NCI-H526 (cell line): ENCODE measurements at places on chromosomes 2 and 18.

- DNase-seq, result no peak
Observed at GRCh38 chr2:130986890-130987493, 106.3 kb downstream of the FAM168B start.

DNA sequence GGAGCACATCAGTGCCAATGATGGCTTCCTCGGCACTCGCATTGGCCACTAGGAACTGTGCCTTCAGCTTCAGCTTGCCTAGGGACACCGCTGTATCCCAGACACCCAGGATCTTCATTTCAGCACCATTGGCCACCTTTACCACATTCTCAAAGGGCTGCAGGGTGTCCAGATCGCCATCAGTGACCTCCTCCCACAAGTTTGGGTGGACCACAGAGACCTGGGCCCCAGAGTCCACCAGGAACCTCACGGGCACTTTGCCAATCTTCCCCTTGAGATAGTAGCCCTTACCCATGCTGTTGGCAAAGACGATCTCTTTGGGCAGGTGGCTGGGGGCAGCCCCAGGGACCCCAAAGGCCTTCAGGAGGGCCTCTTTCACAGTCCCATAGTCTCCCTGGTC is 610 bp downstream of the ASPRV1 start:
- no peak for DNase-seq

GRCh38 chr2:72947952-72948830 is 30.9 kb downstream of the EMX1 start:
- DNase-seq, result no peak

- DNase-seq, result peak; percentile 84
Observed at GRCh38 chr2:118309946-118310680, 221.8 kb downstream of the INSIG2 start.

DNA sequence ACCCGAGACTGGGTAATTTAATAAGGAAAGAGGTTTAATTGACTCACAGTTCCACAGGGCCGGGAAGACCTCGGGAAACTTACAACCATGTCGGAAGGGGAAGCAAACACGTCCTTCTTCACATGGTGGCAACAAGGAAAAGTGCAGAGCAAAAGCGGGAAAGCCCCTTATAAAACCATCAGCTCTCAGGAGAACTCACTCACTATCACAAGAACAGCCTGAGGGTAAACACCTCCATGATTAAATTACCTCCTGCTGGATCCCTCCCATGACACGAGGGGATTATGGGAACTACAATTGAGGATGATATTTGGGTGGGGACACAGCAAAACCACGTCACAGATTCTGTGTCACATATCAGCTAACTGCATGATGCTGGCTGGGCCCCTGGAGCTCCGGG is 11.4 kb downstream of the TCF23 start:
- DNase-seq, result no peak

GRCh38 chr18:10047237-10047636 is 133.4 kb downstream of the VAPA start:
- DNase-seq, result no peak

DNA sequence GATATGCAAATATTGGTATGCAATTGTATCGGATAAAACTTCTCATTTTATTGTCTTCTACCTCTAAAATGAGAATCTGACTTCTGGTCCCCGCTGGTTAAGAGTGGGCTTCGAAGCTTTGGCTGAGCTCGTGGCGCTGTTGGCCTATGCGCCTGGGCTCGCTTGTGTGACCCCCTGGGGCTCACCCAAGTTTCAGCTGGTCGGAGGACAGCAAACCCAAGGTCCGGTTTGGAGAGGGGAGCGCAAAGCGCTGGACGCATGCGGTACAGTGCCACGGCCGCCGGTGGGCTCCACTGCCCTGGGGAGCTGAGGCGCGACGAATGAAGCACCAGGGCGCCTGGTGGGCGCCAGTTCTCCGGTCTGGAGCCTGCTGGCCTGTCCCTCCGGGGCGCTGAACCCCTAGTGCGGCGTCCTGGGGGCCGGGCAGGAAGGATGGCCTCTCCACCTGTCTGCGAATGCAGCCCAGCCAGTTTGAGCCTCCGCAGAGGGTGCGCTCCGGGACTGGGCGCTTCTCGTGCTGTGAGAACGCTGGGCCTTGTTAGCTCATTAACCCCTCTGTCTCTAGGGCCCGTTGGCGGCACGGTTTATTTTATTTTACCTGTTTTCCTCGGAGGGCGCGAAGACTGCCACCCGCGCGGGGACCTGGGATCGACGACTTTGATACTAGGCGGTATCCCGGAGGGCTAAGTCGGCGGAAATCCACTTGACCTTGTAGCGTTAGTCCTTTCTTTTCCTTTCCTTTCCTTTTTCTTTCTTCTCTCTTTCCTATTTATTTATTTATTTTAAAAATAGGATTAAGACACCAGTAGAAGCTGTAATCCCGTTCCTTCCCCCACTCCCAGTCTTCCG is 10.4 kb downstream of the MEIS1 start:
- no peak for DNase-seq

DNA sequence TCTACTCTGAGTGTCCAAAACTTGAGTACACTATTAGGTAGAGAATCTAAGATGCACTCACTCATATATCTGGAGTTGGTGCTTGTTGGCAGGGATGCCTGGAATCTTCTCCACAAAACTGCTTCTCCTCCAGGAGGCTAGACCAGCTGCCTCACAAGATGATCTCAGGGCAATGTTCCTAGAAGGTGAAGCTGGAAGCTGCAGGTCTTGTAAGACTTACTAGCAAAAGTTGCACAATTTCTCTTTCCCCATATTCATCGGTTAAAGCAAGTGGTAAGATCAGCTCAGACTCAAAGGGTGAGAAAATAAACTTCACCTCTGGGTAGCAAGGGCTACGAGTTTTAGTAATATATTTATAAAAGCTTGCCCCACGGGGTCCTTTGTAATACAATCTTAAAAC is 454.4 kb upstream of the ACVR2A start:
- no peak for DNase-seq

DNA sequence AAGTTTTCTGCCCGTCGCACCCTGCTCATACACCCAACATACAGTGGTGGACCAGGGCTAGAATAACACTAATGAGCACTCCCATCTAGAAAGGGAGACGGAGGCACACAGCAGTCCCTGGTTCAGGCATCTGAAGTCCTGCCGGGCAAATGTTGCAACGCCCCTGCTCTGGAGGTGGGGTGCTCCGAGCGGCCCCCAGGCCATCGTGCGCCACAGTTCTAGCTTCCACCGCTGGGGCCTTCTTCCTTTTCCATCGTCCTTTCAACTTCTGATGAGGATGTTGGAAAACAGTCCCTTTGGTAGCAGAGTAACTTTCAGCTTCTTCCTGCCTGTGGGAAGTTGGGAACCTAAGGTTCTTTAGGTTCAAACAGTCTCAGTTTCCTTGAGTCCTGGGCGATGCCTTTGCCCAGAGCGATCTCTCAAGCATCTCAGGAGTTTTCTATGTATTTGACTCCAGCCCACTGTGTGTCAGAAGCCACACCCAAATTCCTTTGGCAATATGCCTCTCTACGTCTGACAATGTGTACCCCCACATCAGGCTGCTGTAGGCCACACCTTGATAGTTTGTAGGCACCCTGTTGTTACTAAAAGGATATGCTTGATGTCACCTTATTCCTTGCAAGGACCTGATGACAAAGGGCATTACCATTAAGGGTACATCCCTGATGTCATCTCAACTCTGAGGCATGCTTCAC is 258.8 kb downstream of the GLI2 start:
- no peak for DNase-seq

- no peak for DNase-seq
Observed at GRCh38 chr2:47141520-47141919, 13.6 kb downstream of the STPG4 start.

GRCh38 chr2:178194600-178195389 is 483 bp downstream of the OSBPL6 start:
- DNase-seq, result peak; percentile 82

- no peak for DNase-seq
Observed at GRCh38 chr2:56754066-56754615, 570.4 kb downstream of the CCDC85A start.

- no peak for DNase-seq
Observed at GRCh38 chr18:31490833-31491232, 7.1 kb upstream of the DSG2 start.

GRCh38 chr2:188601927-188602326 is 310.3 kb downstream of the GULP1 start:
- DNase-seq, result no peak

DNA sequence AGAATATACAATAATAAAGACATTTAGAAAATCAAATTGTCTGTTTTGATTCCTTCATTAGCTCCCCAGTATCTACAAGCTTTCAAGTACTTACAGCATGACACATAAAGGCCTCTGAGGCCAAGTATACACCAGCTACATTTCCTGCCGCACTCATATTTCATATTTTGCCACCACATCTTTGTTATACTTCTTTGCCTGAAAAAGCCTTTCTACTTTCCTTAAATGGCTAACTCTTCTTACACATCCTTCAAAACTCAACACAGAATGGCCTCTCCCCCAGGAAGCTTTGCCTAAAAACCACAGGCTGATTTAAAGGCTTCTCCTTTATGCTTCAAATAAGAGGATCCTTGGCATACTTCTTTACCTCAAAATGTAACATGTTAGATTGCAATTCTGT is 4.5 kb downstream of the STK17B start:
- no peak for DNase-seq

DNA sequence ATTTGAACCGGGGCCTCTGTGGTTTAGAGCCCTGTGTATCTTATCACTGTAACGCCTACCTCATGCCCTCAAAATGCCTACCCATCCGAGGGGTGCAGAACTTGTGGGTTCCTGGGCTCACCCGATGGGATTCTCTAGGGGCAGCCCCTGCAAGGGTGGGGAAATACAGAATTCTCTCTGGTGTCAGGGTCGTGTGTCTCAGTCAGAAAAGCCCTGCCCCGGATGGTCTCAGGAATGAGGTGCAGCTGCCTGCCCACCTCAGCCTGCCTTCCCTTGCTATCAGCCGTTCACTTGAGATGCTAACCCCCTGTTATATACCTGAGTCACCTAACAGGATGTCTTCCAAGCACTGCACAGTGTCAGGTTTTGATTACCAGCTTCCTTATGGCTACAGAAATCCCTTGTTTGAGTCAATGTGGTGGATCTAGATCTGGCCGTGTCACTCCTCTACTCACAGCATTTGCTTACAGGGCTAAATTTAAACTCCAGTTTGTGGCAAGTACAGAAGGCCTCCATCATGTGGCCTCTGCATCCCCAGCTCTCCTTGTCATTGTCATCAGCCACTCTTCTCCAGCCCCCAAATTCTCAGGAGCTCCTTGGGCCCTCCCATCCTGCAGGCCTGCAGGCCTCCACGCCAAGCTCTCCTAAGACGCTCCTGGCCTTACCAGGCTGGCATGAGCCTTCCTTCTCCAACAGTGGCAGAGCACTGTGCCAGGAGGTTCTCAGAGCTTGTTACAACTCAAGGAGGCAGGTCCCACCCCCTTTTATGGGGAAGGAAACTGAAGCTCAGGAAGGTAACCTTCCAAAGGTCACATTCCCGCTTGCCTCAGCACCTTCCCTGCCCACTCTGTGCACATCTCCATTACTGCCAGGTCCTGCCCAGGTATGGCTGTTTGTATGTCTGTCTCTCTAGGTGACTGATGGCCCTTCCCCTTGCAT is 14.3 kb upstream of the MAP3K2 start:
- no peak for DNase-seq
